GM04503 (cell line): ENCODE measurements at places on chromosomes 4 and X.

- DNase-seq: no peak
These were observed 68.5 kb downstream of the GALNT7 start for GRCh38 chr4:173237152-173237551.

DNA sequence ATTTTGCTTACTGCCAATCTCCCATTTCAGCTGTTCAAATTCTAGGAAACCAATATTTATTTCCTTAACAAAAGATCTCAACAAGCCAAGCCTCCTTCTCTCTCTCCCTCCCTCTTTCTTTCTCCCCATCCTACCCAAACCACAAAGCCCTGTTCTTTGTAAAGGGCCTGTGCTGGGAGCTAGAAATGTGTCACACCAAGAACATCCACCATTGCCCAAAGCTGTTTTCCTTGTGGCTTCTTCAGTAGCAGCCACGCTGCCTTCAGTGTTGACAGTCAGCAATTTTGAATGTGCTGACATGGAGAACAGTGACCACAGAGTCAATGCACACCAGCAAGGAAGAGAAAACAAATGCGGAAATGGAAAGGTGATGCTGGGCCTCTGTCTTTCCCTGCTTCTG lies 203.0 kb downstream of the MAML3 start:
- DNase-seq: no peak

DNA sequence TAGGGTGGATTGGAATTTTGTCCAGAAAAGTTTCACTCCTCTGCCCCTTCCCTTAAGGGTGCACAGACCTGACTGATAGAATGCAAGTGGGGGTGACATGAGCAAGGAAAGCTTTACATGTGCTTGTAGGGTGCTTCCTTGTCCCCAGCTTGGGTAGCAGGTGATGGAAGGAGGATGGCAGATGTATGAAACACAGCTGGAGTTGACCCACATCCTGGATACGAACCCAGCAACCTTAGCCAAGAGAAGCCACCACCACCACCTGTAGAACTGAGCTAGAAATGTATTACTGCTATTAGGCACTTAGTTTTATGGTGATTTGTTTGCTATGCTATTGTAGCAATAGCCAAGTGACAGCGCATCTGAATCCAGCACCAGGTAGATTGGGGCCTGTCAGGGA lies 227.4 kb downstream of the HS3ST1 start:
- DNase-seq: no peak

- no peak for DNase-seq
These were observed 106.7 kb upstream of the GK2 start for GRCh38 chr4:79514621-79515329.

GRCh38 chr4:98446499-98447375 lies 185.6 kb downstream of the RAP1GDS1 start:
- no peak for DNase-seq

DNA sequence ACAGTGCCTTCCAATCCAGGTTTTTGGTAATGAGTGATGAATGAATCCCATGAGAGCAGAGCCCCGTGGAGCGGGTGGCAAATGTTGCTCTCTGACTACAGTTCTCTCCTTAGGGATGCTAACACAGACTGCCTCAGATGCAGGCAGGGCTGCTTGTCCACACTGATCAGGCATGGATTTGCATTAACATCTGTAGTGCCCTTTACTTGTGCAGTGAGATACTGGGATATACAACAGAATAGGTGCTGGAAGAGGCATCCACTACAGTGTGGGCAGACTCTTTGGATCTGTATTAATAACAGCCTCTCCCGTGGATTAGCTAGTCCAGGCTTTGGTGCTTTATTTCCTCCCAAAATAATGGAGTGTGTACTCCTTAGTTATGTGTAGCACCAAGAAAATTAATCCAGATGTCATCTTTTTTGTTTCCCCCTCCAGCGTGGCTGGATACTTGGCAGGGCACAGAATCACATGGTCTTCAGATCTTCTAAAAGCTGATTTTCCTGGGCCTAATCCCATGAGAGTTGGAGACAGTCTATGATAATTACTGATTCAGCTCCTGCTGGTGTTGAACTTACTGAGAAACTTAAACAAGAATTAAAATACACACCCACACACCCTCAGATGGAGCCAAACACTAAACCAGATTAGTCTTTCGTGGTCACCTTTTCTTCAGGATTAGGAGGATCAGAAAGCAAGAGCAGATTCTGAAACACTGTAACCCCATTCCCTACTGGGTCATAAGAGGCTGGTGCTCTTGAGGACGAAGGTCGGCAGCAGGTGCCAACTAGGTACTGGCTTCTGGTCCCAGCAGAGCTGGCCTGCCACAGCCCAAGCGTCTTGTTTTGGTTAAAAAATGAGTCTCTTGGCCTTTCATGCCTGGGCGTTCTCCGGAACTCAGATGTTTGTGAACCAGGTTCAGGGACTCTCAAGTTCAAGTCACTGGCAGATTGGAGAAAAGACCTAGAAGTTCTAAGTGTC lies 23.1 kb upstream of the NAP1L5 start:
- no peak for DNase-seq

GRCh38 chr4:183967266-183967665 lies 62.2 kb downstream of the STOX2 start:
- DNase-seq: no peak

DNA sequence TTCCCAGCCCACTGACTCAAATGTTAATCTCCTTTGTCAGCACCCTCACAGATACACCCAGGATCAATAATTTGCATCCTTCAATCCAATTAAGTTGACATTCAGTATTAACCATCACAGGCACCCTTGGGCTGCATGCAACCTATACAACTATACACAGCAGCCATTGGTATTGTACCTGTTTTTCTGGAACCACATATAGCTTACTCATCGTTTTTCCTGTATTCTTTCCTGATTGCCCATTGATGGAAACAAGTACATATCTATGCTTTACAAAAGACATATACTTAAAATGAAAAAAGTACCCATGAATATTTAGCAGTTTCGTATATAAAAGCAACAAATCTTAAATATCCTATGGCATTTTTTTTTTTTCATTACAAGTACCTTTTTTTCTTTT lies 3.7 kb upstream of the FOXR2 start:
- DNase-seq: no peak

DNA sequence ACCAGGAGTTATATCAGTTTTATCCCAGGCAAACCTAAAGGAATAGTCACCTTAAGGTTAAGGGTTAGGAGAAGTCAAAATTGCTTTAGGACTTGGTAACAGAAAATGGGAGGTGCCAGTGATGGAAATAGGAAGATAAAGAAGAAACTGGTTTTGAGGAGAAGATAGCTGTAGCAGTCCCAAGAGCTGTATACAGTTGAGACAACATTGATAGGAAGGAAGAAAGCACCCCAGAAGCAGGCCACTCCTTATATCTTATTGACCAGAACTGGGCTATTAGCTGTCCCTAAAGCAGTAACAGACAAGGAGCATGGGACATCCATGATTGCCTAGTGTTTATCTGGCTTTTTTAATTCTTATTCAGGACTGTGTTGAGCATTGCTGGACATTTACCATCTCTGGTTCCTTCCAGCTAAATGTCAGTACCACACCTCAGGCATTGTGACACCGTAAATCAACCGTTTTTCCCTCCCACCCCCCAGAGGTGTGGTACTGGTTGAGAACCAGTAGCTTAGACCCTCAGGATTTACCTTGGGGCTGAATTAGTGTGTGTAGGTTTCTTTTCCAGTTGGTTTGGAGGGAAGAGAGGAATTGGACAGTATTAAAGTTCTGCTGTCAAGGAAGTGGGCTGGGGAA lies 2.0 kb upstream of the PGRMC2 start:
- DNase-seq: no peak

DNA sequence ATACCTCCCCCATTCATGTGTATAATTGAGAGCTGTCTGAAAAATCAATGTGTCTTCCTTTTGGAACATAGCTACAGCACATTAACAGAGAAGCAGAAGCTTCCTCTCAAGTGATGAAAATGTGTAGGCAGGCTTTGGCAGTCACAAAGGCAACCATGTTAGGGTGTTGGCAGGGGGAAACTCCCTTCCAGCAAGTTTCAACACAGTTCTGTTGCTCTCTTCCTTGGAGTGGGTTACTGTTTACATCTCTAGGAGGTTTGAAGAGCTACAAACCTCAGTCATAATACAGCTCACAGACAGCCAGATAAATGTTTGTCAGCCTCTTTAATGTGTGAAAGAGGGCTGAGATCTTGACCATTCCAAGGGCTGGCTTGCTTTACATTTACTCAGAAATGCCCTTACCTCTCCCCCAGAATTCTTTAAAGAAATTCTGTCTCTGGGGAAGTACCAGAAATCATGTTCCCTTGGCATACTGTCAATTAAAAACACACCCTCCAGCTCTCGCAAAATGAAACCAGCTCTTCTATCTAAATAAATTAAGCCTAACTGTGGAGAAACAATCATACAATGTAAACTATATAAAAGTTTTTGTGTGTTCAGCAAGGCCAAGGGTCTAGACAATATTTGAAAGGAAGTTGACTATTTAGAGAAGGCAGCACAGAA lies 18.9 kb downstream of the ZBTB33 start:
- DNase-seq: no peak

- no peak for DNase-seq
These were observed 2.4 kb downstream of the SRD5A3 start for GRCh38 chr4:55348466-55348865.

GRCh38 chrX:109890300-109890699 lies 112.6 kb upstream of the TMEM164 start:
- DNase-seq: no peak

DNA sequence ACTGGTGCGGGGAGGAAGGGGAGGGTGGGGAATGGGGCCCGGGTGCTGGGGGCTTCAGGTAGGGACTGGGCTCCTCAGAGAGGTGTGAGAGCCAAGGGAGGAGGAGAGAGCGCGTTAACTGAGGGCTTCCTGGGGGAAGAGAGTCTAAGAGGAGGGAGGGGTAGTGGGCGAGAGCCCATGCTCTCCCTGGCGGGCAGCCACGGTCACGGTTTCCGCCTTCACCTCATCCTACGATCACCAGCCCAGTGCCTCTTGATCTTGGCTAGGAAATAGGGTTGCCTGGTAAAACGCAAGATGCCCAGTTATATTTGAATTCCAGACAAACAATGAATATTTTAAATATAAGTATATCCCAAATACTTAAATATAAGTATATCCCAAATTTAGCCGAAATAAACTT lies 60.8 kb upstream of the GRPEL1 start:
- DNase-seq: no peak

DNA sequence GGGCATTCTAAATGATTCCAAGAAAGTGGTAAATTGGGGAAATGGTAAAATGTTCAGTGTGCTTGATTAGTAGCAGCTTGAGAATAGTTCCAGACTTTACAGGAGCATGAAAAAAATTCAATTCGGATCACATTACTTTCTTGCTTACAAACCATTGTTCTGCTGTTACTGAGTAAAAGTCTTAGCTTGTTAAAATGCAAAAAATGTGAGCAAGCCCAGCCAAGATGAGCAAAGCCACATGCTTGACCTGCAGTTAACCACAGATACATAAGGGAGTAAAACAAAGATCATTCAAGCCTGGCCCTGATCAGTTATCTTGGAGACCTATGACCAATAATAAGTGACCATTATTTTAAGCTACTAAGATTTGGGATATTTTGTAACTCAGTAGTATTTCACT lies 562.9 kb upstream of the MAGEB2 start:
- DNase-seq: peak; percentile 45

GRCh38 chr4:16875487-16875886 lies 23.0 kb downstream of the LDB2 start:
- peak; percentile 53 for DNase-seq

DNA sequence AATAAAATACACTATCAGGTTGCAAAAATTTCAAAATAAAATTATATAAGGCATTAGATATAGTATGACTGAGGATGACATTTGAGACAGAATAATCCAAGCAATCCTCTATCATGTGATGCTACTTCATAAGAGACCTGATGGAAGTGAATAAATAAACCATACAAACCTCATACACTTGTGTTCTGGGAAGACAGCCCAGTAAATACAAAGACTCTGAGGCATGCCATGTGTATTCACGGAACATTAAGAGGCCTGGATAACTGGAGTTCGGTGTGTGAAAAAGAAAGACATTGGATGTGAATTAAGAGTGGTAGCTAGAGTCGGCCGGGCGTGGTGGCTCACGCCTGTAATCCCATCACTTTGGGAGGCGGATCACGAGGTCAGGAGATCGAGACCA lies 364.2 kb downstream of the ADAM29 start:
- DNase-seq: no peak

DNA sequence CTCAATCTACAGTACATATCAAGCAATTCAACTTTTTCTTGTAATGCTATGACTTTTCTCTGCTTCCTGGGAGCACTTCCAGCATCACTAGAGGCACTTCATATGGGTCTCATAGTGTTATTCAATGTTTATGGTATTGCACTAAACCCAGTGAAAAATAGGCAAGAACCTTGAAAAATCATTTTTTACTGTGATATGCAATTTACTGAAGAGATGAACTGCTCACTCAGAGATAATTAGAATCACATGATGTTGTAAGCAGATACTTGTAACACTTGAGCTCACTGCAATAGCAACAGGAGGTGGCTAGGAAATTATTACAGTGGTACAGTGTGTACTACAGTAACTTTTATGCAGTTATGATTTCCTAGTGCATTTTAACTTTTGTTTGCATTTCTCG lies 93.3 kb downstream of the RASGEF1B start:
- no peak for DNase-seq

- DNase-seq: no peak
These were observed 159.3 kb upstream of the LCORL start for GRCh38 chr4:18180892-18181291.

DNA sequence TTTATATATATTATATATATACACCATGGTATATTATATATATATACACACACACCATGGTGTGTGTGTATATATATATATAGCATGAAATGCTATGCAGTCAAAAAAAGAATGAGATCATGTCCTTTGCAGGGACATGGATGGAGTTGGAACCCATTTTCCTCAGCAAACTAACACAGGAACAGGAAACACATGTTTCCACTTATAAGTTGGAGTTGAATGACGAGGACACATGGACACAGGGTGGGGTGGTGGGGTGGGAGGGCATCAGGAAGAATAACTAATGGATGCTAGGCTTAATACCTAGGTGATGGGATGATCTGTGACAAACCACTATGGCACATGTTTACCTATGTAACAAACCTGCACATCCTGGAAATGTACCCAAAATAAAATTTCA lies 293.6 kb upstream of the NDST3 start:
- no peak for DNase-seq

GRCh38 chrX:73799888-73800287 lies 236.9 kb downstream of the CHIC1 start:
- no peak for DNase-seq
